ENCODE measurements at places on chromosomes 7 and 10.

DNA sequence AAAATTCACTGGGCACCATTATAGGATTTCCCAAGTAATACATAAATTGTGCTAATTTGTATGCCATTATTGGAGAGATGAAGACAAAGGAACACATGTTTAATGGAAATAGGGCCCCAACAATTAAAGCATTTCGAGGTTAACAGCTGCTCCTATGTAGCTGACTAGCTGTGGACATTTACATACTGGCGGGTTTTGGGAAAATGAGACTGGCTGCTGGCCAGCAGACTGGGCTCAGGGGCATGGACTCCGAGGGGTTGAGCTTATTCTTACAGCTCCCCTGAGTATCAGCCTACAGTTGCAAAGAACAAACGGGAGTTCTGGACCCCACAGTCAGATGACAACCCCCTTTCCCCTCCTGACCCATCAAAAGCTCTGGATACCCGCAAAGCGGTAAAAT, 91.9 kb upstream of the MYO3A start:
- no peaks in the 10 kb centered on the region for H3K4me1 ChIP-seq
- DNase-seq: no peak
- no peak overlapping the region for H3K27ac ChIP-seq
- peaks cover 64% of the 10 kb centered on the region for H3K27me3 ChIP-seq
- H3K36me3 ChIP-seq: no peaks in the 10 kb centered on the region

GRCh38 chr10:122882766-122883165, 3.4 kb upstream of the FAM24B start:
- no peak overlapping the region for H3K27ac ChIP-seq
- peaks cover 14% of the 10 kb centered on the region for H3K36me3 ChIP-seq
- H3K4me3 ChIP-seq: no peak overlapping the region
- H3K27me3 ChIP-seq: no peaks in the 10 kb centered on the region
- DNase-seq: no peak
- peaks cover 22% of the 10 kb centered on the region for H3K4me1 ChIP-seq

DNA sequence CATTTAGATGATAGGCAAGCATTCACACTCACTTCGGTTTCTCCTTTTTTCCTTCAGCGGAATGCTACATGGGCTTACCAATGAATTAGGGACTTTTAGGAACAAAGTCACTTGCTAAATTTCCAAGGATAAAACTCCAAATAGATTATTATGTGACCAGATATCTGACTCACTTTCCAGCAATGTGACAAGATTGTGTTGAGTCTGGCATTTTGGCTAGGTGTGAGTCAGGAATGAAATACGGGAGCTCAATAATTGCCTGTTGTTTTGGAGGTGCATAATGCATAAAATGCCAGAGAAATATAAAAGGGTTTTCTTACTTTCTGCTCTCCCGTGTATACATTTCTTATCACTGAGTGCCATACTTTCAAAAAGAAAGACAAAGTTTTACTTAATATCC, 721.1 kb downstream of the KCNMA1 start:
- no peak for DNase-seq
- H3K36me3 ChIP-seq: no peaks in the 10 kb centered on the region
- no peak overlapping the region for H3K4me3 ChIP-seq
- H3K4me1 ChIP-seq: peaks cover 4% of the 10 kb centered on the region
- H3K27me3 ChIP-seq: no peaks in the 10 kb centered on the region

DNA sequence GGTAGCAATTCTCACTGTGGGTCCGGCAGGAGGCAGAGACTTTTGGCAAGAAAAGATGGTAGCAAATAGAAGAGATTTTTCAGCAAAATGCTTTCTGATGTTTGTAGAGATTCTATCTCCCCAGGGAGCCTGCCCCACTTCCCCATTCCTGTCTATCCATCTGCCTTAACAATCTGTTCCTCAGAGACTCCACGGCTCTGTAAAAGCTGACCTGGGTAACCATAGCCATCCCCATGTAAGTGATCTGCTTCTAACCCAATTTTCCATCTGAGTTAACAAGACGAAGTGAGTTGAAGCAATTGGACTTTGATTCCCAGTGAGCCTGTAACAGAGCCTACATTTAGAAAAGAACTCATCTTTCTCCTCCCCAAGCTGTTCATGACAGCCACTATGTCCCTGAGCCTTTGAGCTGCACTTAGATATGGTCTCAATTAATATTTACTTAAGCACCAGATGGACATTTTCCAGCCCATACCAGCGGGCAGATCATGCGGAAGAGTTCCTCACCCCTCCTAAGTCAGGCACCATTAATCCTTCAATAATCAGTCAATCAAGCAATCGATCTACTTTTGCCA, 896.1 kb downstream of the CCSER2 start:
- H3K4me1 ChIP-seq: no peaks in the 10 kb centered on the region
- H3K27me3 ChIP-seq: no peaks in the 10 kb centered on the region
- H3K36me3 ChIP-seq: no peaks in the 10 kb centered on the region

DNA sequence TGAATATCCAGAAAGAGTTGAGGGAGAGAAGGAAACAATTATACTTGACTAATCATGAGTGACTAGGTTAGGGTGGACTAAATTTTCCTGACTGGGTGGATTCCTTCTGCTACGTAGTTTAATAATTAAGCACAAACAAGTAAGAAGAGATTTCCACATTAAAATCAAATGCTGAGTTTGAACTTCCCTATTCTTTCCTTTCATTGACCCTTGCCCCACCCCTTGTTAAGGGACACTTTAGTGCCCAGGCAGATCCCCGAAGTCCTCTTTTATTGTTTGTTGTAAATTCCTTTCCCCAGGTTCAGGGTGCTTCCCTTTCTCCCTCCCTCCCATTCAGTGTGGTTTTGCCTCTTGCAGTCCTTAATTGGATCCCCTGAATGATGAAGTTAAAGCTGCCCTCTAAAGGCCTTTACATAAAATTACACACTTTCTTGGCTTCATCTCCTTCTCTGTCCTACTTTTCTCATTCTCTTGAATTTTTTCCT, 8.8 kb upstream of the SPAM1 start:
- H3K27me3 ChIP-seq: no peaks in the 10 kb centered on the region
- DNase-seq: peak; percentile 47
- H3K4me3 ChIP-seq: no peak overlapping the region
- peaks cover 6% of the 10 kb centered on the region for H3K4me1 ChIP-seq
- H3K27ac ChIP-seq: no peak overlapping the region
- H3K36me3 ChIP-seq: no peaks in the 10 kb centered on the region

- no peak overlapping the region for H3K27ac ChIP-seq
- no peak for DNase-seq
- H3K4me3 ChIP-seq: no peak overlapping the region
- no peaks in the 10 kb centered on the region for H3K36me3 ChIP-seq
- no peaks in the 10 kb centered on the region for H3K27me3 ChIP-seq
Measured at GRCh38 chr10:13808556-13809391, 222.0 kb downstream of the PRPF18 start.

- peaks cover 10% of the 10 kb centered on the region for H3K27me3 ChIP-seq
- H3K4me3 ChIP-seq: no peak overlapping the region
- H3K4me1 ChIP-seq: peaks cover 31% of the 10 kb centered on the region
- DNase-seq: no peak
- no peaks in the 10 kb centered on the region for H3K36me3 ChIP-seq
- H3K27ac ChIP-seq: no peak overlapping the region
Measured at GRCh38 chr7:151012031-151012692, 12.1 kb downstream of the ATG9B start.

- peaks cover 6% of the 10 kb centered on the region for H3K4me1 ChIP-seq
- no peak overlapping the region for H3K27ac ChIP-seq
- no peaks in the 10 kb centered on the region for H3K27me3 ChIP-seq
- no peaks in the 10 kb centered on the region for H3K36me3 ChIP-seq
Measured at GRCh38 chr7:105662998-105663397, 81.7 kb upstream of the EFCAB10 start.

Measured in MCF 10A (cell line).